ENCODE measurements at places on chromosomes 2 and 18. TPM values are rescaled to one million over a fixed set of nuclear protein-coding genes. Genes with fewer than 3 reads are reported as not detected.

Gene RAB6C
- total RNA-seq = not detected

Gene SLC19A3
- total RNA-seq = not detected

Gene DLGAP1
- total RNA-seq = 0.05 TPM

Gene SS18
- 98.7 TPM for total RNA-seq

DNA sequence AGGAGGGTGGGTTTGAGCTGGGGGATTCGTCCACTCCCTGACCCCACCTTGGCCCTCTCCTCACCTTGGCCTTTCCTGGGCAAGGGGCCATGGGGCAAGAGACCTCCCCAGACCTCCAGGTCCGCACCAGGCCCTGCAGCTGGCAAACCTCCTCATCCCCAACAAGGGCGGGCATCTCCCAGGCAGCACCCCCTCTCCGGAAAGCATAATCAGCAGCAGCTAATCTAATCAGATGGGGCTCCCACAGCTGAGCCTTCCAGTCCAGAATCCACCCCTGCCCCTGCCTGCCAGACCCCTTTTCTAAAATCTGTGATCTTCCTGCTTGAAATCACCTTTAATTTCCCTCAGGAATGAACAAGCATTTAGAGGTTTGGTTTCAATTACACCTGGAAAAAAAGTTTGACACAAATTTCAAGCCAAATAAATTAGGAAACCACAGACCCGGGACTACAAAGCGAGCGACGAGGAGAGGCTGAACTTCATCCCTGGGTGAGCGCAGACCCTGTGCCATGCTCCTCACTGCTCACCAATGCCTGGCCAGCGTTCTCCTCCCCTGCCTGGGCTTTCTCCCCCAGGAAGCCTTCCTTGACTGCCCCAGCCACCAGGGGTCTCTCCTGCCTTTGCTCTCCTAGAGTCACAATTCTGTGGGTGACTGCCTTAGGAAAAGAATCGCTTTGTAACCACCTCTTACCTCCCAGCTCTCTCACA, 143.0 kb upstream of the MYCN start:
- no peak for DNase-seq
- no peak overlapping the region for H3K27ac ChIP-seq
- H3K27me3 ChIP-seq = peaks cover 42% of the 10 kb centered on the region
- H3K36me3 ChIP-seq = no peaks in the 10 kb centered on the region
- H3K4me1 ChIP-seq = no peaks in the 10 kb centered on the region
- no peak overlapping the region for H3K4me3 ChIP-seq

- H3K27ac ChIP-seq = no peak overlapping the region
- DNase-seq = no peak
- H3K36me3 ChIP-seq = no peaks in the 10 kb centered on the region
Measured at GRCh38 chr2:151919786-151920185, 91.6 kb upstream of the ARL5A start.

- peak within 1 kb of the TSS; percentile 92 for H3K4me3 ChIP-seq
- peak; percentile 100 for DNase-seq
Measured at GRCh38 chr2:44168681-44169154, at the start of gene PPM1B. Gene PPM1B, plus strand, starts transcription at chr2:44168875. Its CDS starts 32,325 bp downstream, at chr2:44201200.

DNA sequence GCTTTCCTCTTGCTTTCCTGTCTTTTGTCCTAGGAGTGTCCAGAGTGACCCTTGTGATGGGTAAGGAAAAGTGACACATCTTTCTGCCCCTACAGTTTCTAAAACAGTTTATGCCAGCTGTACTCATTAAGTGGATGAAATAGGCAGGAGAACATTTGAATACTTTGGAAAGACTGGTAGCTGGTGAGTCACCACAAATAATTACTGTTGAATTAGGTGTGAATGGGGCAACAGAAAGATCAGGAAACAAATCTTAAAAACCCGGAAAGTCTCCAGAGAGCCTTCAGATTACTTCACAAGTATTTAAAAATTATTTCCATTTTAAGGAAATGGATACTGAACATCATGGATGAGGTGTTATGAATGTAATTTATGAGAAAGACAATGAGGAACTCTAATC, 278.5 kb downstream of the CLIP4 start:
- no peak overlapping the region for H3K27ac ChIP-seq
- H3K4me3 ChIP-seq = no peak overlapping the region
- H3K4me1 ChIP-seq = peaks cover 2% of the 10 kb centered on the region

GRCh38 chr2:12818416-12819102, 101.8 kb downstream of the TRIB2 start:
- no peaks in the 10 kb centered on the region for H3K36me3 ChIP-seq
- H3K27ac ChIP-seq = peak overlapping the region; percentile 92
- peaks cover 16% of the 10 kb centered on the region for H3K4me1 ChIP-seq
- no peak overlapping the region for H3K4me3 ChIP-seq

GRCh38 chr18:57859314-57859713, 56.2 kb upstream of the ATP8B1 start:
- no peak overlapping the region for H3K27ac ChIP-seq
- no peak for DNase-seq
- no peaks in the 10 kb centered on the region for H3K4me1 ChIP-seq
- H3K36me3 ChIP-seq = no peaks in the 10 kb centered on the region
- H3K4me3 ChIP-seq = no peak overlapping the region

DNA sequence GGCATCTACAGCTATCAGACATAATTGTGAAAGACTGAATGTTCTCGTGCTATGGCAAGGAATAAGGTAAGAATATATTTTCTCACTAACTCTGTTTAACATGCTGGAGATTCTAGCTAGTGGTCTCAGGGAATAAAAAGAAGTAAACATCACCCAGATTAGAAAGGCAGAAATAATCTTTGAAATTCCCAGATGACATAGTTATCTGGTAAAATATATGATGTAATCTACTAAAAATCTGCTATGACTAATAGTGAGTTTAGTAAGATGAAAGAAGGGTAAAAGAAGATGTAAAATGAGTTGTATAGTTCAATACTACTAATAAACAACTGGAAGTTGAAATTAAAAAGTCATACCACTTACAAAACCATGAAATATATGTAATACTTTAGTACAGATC, 134.2 kb downstream of the DSC3 start:
- no peak for DNase-seq
- no peak overlapping the region for H3K27ac ChIP-seq
- no peaks in the 10 kb centered on the region for H3K36me3 ChIP-seq

DNA sequence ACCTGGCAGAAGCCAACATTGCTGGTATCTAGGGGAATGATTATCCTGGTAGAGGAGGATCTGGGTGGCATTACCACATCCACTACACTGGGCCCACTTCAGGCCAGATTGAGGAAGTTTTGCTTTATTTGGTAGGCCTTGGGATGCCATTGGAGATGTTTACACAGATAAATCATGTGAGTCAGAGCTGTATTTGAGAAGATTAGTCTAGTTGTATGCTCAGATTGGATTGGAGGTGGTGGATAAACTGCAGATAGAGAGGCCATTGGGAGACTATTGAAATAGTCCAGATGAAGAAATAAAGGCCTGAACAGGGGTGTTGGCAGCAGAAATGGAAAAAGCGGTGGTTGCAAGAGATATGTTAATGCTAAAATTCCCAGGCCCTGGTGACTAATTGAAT, 81.5 kb downstream of the EFEMP1 start:
- no peak for DNase-seq
- H3K36me3 ChIP-seq = no peaks in the 10 kb centered on the region
- no peak overlapping the region for H3K4me3 ChIP-seq
- peaks cover 7% of the 10 kb centered on the region for H3K4me1 ChIP-seq
- no peak overlapping the region for H3K27ac ChIP-seq
- H3K27me3 ChIP-seq = no peaks in the 10 kb centered on the region

DNA sequence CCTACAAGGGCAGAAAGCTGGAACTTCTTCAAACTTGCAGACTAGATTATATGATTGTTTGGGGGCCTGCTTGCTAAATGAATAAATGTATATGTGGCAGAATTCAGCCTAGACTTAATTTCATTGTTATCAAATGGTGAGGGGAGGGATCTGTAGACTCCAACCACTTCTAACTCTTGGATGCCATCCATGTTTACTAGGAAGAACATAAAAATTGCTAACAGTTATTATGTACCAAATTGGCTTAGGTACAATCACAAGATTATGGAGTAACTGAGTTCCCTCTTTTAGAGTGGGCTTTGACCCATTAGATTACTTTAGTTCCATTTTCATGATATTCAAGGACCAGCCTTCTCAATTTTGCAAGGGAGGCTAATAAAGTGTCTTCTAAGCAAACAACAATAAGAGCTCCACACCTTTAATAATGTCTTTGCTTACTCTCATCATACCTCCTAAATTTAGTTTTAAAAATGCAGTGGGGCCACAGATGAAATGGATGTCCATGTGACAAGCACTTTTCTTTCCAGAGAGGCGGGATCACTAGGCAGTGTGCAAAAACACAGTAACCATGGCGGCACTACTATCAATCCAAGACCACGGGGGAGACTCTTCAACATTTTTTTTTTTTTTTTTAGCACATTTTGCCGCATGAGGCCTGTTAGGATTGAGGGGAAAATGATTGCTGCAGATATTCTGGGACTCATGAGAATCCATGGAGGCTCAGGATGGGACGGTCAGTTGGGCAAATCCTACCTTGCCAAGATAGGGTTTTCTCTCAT, 217.6 kb upstream of the SPRED2 start:
- peaks cover 30% of the 10 kb centered on the region for H3K27me3 ChIP-seq
- no peak overlapping the region for H3K27ac ChIP-seq
- no peak for DNase-seq
- no peaks in the 10 kb centered on the region for H3K36me3 ChIP-seq

DNA sequence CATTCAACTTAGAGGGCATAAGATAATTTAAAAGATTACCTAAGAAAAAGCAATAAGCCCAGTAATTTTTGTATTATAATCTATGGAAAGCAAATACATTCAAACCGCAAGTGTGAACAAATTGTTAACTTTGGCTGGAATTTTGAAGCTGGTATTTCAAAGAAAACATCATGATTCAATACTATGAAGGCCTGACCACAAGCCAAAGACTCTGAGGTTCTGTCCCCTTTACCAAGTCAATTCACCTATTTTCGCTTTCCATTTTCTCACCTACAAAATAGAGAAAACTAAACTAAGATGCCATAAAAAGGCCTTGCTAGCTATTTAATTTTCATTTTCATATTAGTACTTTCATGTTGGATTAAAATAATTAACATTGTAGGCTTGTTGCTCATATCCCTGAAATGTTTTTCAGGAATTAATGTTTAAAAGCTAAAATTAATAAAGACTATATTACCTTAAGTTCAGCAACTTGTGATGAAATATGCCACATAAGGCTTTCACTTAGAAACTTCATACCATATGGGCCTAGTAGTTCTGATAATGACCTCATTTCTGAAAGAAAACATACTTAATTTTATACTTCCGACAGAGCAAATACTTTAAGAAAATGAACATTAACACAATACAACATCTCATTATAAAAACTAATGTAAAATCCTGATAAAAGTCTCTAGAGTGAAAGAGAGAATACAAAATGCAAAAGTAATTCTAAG, 85.7 kb upstream of the FRZB start:
- no peak for DNase-seq
- H3K4me1 ChIP-seq = peaks cover 17% of the 10 kb centered on the region
- H3K4me3 ChIP-seq = no peak overlapping the region
- H3K27me3 ChIP-seq = no peaks in the 10 kb centered on the region
- no peak overlapping the region for H3K27ac ChIP-seq

- peaks cover 20% of the 10 kb centered on the region for H3K27me3 ChIP-seq
- no peaks in the 10 kb centered on the region for H3K4me1 ChIP-seq
- H3K27ac ChIP-seq = no peak overlapping the region
- no peak for DNase-seq
- H3K36me3 ChIP-seq = no peaks in the 10 kb centered on the region
- H3K4me3 ChIP-seq = no peak overlapping the region
Measured at GRCh38 chr2:235480614-235481013, 13.2 kb upstream of the AGAP1 start.

DNA sequence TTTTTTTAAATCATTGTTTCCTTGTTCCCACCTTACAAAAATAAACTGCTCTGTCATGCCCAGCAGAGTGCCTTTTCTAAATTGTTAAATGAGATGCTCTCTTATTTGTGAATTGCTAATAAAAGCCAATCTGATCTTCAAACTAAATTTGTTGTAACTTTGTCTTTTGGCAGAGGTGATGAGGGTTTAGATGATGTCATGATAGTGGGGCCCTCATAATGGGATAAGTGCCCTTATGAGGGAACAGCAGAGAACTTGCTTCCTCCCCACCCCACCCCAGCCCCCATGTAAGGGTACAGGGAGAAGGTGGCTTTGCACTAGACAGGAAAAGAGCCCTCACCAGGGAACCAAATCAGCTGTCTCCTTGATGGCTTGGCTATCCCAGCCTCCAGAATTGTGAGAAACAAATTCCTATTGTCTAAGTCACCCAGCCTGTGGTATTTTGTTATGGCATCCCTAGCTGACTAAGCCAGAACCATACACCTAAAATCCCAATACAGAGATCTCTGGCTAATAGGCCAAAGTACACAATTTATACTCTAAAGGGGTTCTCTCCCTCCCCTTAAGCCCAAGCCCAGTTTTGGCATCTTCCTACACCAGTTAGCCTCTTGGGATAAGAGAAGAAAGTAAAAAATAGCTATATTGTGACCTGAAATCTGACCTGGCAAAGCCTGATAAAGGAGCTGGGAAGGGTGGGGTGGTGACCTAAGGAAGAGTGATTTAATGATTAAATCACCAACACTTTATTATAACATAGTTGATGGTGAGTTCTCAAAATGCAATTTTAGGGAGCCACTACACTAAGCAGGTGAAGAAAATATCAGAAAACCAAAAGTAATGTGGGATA, 40.3 kb upstream of the HNRNPA3 start:
- H3K4me1 ChIP-seq = peaks cover 23% of the 10 kb centered on the region

- no peaks in the 10 kb centered on the region for H3K27me3 ChIP-seq
- peaks cover 40% of the 10 kb centered on the region for H3K36me3 ChIP-seq
- H3K4me3 ChIP-seq = no peak overlapping the region
- peaks cover 25% of the 10 kb centered on the region for H3K4me1 ChIP-seq
Measured at GRCh38 chr2:43950383-43951008, 45.3 kb downstream of the LRPPRC start.

GRCh38 chr2:110843496-110843895, 111.1 kb downstream of the ACOXL start:
- H3K27ac ChIP-seq = no peak overlapping the region
- H3K4me3 ChIP-seq = no peak overlapping the region
- H3K36me3 ChIP-seq = no peaks in the 10 kb centered on the region
- peaks cover 74% of the 10 kb centered on the region for H3K27me3 ChIP-seq

GRCh38 chr18:68262690-68263294, 452.1 kb downstream of the TMX3 start:
- no peaks in the 10 kb centered on the region for H3K27me3 ChIP-seq
- DNase-seq = no peak
- no peaks in the 10 kb centered on the region for H3K36me3 ChIP-seq
- H3K4me1 ChIP-seq = peaks cover 12% of the 10 kb centered on the region

GRCh38 chr2:38750011-38750890, 910 bp downstream of the SRSF7 start:
- peak; percentile 86 for DNase-seq
- peaks cover 33% of the 10 kb centered on the region for H3K4me1 ChIP-seq
- H3K27me3 ChIP-seq = no peaks in the 10 kb centered on the region
- peak overlapping the region; percentile 99 for H3K27ac ChIP-seq
- peak overlapping the region; percentile 99 for H3K4me3 ChIP-seq
- H3K36me3 ChIP-seq = peaks cover 40% of the 10 kb centered on the region

DNA sequence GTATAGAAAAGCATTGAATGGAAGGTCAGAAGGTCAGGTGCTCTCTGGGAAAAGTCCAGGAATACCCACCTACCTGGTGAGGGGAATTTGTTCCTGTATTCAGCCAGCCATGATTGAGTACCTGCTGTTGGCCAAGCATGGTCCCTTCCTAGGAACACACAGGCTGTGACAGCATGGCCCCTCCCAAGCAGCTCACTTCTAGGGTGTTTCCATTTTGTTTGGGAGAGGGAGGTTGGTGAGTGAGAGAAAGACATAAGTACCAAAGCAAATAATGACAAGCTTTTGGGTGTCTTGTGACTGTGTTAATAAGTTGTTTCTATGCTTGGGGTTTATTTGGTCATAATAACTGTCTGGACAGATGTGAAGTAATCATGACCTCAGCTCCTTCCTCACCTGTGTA, 46.3 kb downstream of the CABLES1 start:
- peak overlapping the region; percentile 27 for H3K27ac ChIP-seq
- peaks cover 13% of the 10 kb centered on the region for H3K4me1 ChIP-seq
- no peak for DNase-seq
- H3K4me3 ChIP-seq = no peak overlapping the region

All from osteocyte (in vitro differentiated cells).